ENCODE measurements at places on chromosomes 13 and 19.
A peak's percentile ranks its signal among the peaks of the same experiment; 100 is the strongest.

GRCh38 chr19:19750842-19751790 lies 18.2 kb upstream of the ZNF14 start:
- DNase-seq = no peak

DNA sequence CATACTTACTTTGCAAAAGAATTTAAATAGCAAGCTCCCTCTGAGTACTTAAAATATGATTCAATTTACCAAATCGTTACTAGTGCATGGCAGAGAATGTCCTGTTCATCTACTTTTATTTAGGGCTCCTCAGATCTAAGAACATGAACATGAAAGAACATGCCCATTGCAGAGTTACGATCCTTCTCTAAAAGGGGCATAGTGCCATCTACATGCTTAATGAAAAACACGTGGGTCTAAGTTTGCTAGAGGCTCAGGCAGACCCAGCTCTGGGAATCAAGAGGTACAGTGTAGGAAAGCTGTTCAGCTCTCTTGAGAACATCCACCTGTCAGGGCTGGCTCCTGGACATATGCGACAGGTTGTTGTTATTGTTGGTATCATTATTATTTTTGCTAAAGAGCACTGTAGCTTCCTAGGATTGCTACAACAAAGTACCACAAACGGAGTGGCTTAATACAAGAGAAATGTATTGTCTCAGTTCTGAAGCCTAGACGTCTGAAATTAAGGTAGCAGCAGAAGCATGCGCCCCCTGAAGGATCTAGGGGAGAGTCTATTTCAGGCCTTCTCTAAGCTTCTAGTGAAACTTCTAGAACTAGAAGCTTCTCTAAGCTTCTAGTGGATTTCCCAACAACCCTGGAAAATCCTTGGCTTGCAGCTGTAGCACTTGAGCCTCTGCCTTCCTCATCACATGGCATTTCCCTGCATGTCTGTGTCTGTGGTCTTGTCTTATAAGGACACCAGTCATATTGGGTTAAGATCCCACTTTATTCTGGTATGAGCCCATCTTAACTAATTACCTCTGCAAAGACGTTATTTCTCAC lies 133.9 kb downstream of the DCT start:
- DNase-seq = no peak

DNA sequence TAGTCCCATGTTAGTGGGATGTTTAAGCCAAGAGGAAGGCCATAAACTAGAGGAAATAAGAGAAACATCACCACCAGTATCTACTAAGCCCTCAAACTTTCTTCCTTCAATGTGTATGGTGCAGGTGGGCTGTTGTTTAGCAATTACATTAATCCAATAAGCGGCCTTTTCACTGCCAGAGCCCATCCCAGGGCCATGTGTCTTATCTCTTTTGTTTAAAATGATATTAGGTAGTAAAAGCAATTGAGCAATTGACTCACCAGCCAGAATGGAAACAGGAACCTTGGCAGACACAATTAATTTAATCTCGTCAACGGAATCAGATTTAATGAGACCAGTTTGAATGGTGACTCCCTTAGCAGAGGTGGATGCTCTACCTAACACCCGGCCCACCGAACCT lies 1503.5 kb downstream of the UQCRFS1 start:
- DNase-seq = no peak

DNA sequence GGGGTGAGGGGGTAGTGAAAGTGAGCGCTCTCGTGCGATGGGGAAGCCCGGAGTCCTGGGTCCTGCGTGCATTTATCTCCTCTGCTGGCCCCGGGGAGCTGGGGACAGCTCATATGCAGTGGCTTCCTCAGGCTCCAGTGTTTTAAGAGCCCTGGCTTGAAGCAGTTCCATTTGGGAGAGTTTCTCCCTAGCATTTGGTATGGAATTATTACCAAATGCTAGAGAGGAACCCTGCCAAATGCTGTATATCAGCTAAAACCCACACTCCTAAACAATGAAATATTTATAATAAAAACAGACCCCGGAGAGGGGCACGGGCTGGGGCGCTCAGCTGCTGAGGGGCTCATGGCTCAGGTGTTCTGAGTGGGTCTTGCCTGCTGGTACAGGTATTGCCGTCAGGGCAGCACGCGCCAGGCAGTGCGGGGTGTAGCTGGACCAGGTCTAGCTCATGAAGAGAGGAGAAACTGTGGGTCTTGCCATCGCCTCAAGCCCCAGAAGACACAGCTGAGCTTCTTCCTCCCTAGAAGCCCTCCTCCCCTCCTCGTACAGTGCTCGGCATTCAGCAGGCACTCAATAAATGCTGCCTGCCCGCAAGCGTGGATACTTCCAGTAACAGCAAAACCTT lies 163.6 kb upstream of the ZNF536 start:
- DNase-seq = no peak

GRCh38 chr13:35835989-35836388 lies 295.2 kb downstream of the DCLK1 start:
- DNase-seq = no peak

DNA sequence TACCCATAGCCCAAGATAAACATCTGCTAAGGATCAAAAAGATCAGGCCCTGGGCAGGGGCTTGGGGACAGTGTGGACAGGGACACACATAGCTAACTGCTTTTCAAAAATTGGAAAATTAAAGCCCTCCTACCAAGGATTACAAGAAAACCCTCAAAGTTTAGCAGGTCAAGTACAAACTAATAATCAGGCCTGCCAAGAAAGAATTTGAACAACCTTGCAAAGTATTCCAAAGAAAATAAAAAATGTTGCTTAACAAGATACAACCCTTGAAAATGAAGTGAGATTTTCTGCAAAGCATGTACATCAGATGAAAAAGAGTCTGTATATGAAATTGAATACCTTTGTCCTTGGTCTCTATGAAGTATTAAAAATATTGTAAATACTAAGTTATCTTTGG lies 67.3 kb downstream of the KLF12 start:
- DNase-seq = no peak

- no peak for DNase-seq
Observed at GRCh38 chr13:47908197-47908902, 92.7 kb downstream of the SUCLA2 start.

DNA sequence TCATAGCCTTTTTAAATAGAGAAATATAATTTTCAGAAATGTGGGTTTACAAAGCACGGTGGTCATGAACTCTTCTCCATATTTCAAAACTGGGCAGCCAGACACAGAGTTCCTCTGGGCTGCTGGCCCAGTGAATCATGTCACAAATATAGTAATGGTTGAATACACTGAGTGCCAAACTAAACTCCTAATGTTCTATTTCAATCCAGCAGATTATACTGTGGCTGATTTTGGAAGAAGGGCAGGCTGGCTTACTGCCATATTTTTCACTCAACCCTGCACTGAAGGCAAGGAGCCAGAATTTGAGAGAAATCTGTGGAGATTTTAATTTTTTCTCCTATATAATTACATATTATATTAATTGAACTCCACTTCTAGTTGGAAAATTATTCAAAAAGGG lies 17.0 kb upstream of the PRR20A start:
- DNase-seq = peak; percentile 20

DNA sequence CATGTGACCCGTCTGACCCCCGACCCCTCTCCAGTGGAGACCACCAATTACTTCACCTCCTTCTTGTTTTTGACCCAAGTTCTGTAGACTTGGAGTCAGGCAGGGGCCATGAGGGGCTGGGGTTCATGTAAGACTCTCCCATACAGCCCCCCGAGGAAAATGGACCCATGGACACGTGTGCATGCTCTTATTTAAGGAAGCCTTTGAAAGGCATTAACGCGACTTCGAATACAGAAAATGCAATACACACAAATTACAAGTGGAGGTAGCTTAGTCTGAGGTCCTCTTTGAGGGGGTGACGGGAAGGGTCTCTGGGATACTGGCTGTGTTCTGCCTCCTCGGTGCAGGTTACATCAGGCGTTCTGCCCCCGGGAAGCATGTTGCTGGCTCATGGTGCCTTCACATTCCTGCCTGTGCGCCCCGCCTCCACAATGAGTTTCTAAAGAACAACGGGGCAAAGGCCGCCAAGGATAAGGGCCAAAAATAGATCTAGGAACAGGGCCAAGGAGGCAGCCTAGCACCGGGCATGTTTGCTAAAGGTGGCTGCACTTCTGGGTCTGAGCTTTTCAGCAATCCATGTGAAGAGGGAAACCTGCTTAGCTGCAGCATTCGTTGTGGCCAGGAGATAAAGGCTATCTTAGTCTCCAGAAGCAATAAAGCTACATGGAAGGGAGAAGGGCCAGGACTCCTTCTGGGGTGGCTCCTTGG lies 54.5 kb downstream of the RAB20 start:
- DNase-seq = no peak

DNA sequence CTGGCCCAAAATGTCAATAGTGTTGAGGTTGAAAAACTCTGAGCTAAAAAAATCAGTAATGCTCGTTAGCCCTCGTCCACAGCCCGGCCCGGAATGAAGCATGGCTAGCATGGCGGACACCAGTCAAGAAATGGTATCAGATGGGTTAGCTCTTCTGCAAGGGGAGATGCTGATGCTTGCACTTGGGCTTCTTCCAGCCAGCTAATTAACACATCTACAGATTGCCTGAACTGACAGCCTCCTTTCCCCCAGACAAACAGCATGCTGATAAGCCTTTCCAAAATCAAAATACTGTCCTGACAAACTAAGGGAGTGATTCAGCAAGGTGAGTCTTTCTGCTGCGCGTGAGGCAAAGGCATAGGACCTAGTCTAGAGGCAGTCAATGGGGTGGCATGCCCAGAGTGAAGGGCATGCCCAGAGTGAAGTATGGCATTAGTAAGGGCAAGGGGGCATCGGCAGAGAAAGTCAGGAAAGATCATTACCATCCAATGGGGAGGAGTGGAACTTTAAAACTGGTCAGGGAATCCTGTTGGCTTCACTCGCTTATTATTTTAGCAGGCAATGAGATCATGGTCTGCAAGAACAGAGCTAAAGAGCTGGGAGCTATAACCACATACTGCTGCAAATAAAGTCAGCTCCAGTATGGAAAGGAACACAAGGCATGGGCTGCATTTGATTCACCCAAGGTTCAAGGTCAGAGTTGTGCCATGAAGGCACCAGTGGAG lies 30.2 kb upstream of the UBE2L5 start:
- DNase-seq = no peak

- no peak for DNase-seq
Observed at GRCh38 chr13:28313579-28313978, 175.2 kb downstream of the PAN3 start.

DNA sequence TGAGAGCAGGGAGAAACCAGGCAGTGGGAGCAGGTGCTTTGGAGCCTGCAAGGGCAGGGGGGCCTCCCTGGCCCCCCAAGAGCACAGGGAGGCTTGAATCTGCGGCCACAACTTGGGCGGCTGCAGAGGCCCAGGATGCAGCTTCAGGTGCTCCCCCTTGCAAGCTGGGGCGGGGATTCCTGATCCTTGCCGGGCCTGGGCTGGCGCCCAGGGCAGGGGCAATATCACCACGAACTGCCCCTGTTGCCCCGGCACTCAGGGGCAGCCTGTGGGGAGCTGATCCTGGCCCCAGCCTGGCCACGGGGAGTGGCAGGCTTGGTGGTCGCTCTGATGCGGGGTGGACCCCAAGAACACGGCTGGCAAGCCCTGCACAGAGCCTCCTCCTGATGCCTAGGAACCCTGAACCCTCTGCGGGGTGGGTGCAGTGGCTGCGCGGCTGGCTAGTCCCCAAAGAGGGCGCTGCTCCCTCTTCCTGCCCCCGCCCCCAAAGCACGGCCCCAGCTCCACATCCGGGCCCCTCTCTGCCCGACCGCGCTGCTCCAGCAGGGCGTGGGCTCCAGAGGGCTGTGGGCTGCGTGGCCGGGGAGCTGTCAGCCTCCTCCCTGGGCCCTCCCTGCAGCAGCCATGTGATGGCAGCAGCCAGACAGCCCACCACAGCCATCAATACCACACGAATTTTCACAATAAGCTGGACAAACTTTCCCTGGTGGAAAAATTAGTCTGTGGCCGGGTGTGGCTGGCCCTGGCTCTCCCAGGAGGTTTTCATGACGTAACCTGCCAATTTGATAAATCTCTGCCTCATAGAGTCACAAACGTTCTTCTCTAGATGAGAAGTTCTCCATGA lies 21.0 kb downstream of the TNFSF9 start:
- no peak for DNase-seq

- no peak for DNase-seq
Observed at GRCh38 chr13:24145674-24146073, 14.8 kb upstream of the SPATA13 start.

GRCh38 chr19:19743176-19743575 lies 10.3 kb upstream of the ZNF14 start:
- DNase-seq = no peak

- no peak for DNase-seq
Observed at GRCh38 chr13:38883783-38884182, 106.8 kb downstream of the STOML3 start.

GRCh38 chr13:49620170-49620621 lies 8.1 kb upstream of the ARL11 start:
- no peak for DNase-seq

Measured in dorsolateral prefrontal cortex (tissue), 122 donors.